Stimulated activated CD4-positive, alpha-beta T cell treated with anti-CD3 and anti-CD28 coated beads, TNF-alpha, amount 100 ng/mL, for 1 hour (primary cell): ENCODE measurements at places on chromosomes 1 and 21.

DNA sequence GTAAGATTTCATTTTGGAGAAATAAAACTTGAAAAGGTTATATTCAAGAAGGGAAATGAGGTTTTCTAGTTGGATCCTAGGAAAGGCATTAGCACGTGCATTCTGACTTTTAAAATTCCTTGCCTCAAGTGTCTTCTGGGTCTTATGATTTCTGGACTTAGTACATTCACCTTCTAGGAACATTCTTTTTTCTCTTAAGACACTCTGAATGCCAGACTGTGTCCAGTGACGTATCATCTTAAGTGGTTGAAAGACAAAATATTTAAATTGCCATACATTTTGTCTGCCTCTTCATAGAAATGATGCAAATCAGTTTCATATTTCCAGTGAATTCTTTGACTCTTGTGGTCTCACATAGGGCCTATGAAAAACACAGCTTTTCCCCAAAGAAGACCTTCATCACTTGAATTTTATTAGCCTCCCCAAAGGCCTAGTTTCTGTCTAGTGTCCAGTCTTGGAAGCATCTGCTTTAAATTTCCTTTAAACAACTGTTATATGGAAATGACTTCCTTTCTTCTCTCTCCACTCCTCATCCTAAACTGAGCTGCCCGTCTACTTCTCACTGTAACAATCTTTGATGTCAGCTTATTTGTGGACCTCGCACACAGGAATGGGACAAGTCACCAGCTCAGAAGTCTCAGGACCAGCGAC lies 187.2 kb downstream of the HLX start:
- DNase-seq = no peak

- no peak for DNase-seq
Measured at GRCh38 chr1:203036135-203036534, 9.8 kb downstream of the PPFIA4 start.

DNA sequence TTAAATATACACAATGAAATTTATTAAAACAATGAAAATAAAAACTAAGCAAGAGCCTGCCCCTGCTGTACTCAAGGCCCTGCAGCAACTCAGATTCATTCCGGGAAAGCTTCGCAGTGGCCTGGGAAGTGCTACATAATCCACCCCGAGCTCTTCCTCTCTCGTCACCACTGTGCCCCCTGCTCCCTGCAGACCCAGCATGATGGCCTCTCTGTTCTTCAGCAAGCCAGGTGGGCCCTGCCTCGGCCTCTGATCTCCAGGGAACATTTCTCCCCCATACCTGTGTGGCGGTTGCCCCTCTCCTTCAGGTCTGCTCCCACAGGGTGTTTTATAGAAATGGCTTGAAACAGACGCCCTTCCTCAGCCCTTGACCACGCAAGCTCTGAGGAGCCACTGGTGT lies 10.6 kb downstream of the RNF187 start:
- no peak for DNase-seq

DNA sequence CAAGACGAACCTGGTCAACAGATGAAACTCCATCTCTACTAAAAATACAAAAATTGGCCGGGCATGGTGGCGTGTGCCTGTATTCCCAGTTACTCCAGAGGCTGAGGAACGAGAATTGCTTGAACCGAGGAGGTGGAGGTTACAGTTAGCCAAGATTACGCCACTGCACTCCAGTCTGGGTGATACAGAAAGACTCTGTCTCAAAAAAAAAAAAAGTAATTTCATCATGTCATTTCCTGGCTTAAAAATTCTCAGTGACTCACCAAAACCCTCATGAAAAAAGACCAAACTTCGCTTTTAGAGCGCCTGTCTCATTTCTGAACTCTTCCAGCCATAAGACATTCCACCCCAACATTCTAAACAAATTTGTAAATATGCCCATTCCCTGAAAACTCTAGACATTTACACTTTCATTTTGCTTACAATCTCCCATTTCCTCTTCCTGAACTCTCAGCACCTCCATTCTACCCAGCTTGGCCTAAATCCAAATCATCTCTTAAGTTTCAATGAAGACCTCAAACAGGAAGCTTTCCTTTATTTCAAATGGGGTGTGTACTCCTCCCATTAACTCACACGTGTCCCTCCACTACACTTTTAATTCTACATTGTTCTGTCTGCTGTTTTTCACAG lies 50.5 kb upstream of the PRRC2C start:
- no peak for DNase-seq

- no peak for DNase-seq
Measured at GRCh38 chr1:68049941-68050878, at the start of gene DIRAS3. TSS of gene DIRAS3 (minus strand) at chr1:68050627. CDS start at chr1:68047297, 3,330 bp downstream.

GRCh38 chr1:67496329-67496728 lies 66.1 kb upstream of the SERBP1 start:
- no peak for DNase-seq

DNA sequence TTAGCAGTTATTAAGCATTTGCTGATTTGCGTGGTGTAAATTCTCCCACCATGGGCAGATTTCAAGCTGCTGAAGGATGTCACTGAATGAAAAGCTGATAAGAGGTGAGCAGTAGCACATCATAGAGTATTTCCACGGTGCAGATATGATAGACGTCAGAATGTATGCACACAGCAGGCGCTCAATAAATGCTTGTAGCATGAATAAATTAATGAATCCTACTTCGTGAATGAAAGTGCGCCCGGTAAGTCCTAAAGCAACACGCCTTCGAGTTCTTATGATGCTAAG lies 510 bp upstream of the UBIAD1 start:
- no peak for DNase-seq

DNA sequence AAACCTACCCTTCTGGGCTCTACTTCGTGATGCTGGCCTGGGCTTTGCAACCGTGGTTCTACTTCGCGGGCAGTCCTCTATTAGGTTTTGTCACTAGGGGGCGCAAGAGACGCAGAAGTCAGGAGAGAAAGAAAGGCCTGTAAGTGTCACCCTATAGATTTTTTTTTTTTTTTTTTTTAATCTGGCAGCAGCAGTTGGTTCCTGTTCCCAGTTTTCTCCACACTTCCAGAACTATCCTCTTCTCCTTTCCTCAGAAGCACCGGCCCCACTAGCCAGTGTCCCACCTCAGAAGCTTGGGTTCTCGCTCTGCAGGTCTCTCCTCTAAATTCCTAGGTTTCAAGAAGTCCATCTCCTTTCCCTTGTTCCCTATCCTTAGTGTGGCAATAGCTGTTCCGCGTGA lies 9.1 kb upstream of the LCE2D start:
- DNase-seq = no peak

DNA sequence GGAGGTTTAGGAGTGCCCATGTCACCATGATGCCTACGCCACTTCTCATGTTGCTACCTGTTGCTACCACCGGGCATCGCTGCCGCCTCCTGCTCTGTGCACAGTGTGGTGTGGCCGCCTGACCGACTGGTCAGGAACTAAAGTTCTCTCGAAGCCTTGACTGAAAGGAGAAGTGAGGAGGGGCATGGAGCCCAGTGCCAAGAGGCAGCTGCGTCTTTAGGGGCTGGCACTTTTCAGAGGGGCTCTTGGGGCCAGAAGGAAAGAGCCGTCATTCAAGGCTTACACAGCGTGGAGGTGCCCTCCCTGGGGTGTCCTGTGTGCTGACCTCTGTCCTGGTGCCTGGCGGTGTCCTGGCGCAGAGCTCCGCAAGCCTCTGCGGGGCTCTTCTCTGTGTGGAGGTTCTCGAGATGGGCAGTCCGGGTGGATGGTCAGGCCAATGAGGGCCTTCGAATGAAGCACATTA lies 57.2 kb downstream of the ADARB1 start:
- DNase-seq = no peak

- no peak for DNase-seq
Measured at GRCh38 chr1:85495556-85495955, 30.6 kb upstream of the DDAH1 start.

DNA sequence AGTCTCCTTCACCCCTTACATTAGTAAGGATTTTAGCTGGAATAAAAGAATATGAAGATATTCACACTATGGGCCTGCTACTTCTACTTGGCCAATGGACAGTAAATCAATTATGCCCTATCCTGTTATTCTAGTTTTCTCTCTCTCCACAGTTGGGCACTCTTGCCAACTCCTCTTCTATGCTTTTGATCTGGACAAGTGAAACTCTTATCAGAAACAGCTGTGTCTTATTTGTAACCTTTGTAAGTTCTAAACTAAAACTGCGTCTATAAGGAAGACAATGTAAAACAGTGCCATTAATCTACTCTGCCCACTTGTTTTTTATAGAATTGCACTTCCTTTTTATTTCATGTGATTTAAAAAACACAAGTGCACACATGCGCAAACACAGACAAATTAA lies 244.0 kb upstream of the DMRTA2 start:
- no peak for DNase-seq

- DNase-seq = no peak
Measured at GRCh38 chr1:12709696-12710095, 6.2 kb upstream of the AADACL3 start.

DNA sequence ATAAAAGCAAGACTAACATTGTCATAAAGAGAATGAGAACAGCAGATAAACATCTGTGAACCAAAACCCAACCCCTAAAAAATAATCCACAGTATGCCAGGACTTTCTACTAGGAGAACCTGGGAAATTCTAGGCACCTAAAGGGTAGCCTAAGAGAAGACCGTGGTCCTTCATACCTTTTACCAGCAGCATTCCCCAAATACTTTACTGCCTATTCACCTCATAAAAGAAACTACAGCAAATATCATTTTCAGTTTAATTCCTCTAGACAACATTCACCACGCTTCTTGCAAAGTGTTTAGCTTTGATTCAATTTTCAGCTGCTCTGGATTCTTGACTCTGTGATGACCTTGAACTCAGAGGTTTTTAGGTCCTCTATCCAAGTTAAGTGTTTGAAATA lies 1180.7 kb upstream of the B3GALT2 start:
- no peak for DNase-seq

- DNase-seq = no peak
Measured at GRCh38 chr1:12488666-12489354, 129.2 kb downstream of the DHRS3 start.

DNA sequence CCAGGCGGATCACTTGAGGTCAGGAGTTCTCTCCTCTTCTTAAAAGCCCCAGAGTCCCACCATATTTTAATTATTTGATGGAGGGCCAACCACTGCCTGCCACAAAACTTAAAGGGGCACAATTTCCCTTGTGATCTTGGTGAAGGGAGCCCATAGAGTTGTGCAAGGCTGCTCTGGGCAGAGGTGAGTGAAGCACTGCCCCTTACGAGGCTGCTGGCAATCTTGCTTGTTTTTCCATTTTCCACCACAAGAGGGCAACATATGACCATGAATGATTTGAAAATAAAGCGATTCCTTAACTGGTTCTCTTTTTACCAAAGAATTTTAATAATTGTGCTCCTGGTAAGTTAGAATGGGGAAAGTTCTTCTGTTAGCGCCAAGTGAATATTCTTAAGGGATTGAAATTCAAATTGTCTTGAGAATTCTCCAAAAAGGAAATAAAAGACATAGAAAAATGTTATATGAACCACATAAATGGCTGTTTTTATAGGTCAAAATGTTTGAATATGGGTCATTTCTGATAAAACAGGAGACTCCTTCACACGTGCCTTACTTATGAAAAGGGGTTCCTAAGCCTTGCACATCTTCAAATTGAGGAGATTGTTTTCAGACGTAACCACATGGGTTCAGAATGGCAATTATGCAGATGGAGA lies 22.7 kb downstream of the PGM1 start:
- peak; percentile 36 for DNase-seq

- no peak for DNase-seq
Measured at GRCh38 chr1:19035377-19036040, 79.0 kb upstream of the IFFO2 start.

DNA sequence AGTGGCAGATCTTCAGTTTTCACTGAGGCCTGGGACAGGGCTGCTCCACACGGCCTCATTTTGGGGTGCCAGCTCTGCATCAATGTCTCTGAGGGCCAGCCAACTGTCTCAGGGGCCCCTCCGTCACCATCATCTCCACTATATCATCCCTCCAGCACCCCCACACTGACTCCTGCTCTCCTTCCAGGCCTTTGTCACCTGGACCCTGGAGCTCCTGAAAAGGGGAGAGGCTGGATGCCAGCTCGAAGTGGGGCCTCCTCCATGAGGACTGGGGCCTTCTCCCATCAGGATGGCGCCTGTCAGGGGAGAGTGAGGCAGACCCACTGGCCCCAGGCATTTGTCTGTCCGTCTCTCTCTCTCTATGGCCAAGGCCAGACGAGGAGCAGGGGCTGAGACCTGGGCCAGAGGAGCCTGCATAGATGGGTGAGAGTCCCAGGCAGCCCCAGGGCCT lies 44.7 kb upstream of the LRP8 start:
- DNase-seq = no peak

DNA sequence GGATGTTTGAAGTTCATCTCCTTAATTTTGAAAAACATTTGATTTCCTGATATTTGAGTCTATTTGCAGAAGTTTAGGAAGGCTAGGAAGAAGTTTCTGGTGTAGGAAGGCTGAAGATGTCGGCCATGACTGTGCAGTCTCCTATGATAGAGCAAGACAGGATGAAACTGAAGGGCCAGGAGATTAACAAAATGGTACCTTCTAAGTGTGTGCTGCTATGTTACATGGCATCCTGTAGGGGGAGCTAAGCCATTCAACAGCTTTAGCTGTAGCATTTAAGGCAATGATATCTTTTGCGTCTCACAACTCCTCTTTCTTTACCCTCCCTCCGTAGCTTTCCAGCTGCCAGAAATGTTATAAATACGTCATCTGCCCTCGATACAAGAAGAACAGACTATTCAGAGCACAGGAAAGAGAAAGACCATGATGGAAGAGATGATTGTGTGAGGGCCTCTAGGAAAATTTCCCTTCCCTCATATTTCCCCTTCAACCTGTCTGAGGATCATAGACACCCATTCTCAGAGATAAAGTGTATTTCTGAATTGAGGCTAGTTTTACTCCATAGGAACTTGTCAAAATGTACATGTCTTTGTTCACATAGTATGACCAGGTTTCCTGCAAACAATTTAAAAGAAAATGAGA lies 61.1 kb downstream of the XCL1 start:
- DNase-seq = no peak

DNA sequence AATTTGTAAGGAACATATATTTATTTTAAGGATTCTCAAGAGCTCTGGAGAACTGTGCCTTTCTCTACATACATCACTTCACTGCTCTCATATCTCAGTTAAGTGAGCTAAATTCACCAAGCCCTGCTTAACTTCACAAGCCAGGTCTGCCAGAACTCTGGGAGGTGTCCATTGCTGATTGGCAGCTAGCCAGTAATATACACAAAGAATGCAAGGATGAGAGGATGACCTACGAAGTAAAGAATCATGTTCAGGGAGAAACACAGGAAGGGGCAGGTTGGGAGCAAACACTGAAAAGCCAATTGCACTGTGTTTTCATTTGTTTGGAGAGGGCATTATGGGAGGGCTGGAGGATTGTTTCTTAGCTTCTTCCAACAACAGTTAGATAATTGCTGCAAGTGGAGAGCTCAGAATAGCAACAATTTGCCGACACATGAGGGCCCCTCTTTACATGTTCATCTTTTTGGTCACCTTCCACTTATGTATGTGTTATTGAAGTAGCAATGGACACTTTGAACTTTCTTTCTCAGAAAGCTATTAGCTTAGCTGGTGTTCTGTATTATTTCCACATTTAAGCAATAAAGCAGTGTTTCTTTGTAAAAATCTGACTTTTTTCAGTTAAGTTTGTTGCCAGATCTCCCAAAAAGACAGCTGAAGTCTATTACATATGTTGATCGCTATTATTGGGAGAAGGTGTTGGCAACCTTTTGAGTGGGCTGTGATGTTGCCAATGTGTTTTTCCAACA lies 254.8 kb downstream of the LTN1 start:
- DNase-seq = no peak

GRCh38 chr1:16980473-16981268 lies at the start of gene MFAP2:
TSS of gene MFAP2 (minus strand) at chr1:16980620. CDS start at chr1:16978273, 2,347 bp downstream.
- no peak for DNase-seq
